Activated CD8-positive, alpha-beta T cell treated with anti-CD3 and anti-CD28 coated beads for 36 hours (primary cell): ENCODE measurements at places on chromosomes 16 and 17.

DNA sequence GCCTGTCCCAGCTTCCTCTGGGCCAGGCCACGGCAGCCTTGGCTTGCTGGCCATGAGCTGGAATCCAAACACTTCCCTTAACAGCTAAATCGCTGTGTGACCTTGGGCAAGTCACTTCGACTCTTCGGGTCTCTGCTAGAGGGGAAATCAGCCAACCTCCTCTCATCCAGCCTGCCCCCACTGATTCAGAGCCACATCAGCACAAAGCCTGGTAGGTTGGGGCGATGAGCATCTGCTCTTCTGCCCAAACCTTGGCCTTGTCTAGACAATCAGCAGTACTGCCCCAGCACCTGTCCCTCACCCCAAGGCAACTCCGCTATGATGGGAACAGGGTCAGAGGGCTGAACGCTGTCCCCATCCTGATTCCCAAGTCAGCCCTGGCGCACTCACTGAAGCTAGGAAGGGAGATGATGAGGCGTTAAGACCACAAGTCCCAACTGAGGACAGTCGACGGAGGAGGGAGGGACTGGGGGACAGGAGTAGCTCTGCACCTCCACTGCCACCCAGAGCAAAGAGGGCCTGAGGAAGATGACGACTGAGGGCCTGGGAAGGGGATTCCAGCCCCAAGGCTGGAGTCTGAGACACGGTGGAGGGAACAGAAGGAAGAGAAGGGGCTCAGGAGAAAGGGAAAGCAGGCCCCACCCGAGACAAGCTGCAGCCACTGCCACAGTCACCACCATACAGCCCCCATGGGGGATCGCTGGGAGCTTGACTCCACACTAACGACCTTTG is 1.3 kb downstream of the CLUH start:
- H3K4me1 ChIP-seq = peaks cover 41% of the 10 kb centered on the region
- DNase-seq = no peak
- H3K4me3 ChIP-seq = peak overlapping the region; percentile 91
- no peaks in the 10 kb centered on the region for H3K27me3 ChIP-seq
- peaks cover 14% of the 10 kb centered on the region for H3K36me3 ChIP-seq
- peak overlapping the region; percentile 87 for H3K27ac ChIP-seq

- no peak overlapping the region for H3K27ac ChIP-seq
- H3K4me3 ChIP-seq = no peak overlapping the region
- no peak for DNase-seq
- H3K27me3 ChIP-seq = no peaks in the 10 kb centered on the region
Measured at GRCh38 chr17:30000001-30000754, 58.7 kb downstream of the EFCAB5 start.

GRCh38 chr17:79306424-79307318 is 232.0 kb downstream of the ENGASE start:
- H3K4me1 ChIP-seq = no peaks in the 10 kb centered on the region
- H3K36me3 ChIP-seq = no peaks in the 10 kb centered on the region
- no peak overlapping the region for H3K4me3 ChIP-seq
- DNase-seq = no peak

GRCh38 chr16:87654826-87655225 is 52.5 kb downstream of the JPH3 start:
- no peak overlapping the region for H3K4me3 ChIP-seq
- DNase-seq = no peak
- H3K27me3 ChIP-seq = no peaks in the 10 kb centered on the region
- no peak overlapping the region for H3K27ac ChIP-seq
- H3K36me3 ChIP-seq = no peaks in the 10 kb centered on the region

DNA sequence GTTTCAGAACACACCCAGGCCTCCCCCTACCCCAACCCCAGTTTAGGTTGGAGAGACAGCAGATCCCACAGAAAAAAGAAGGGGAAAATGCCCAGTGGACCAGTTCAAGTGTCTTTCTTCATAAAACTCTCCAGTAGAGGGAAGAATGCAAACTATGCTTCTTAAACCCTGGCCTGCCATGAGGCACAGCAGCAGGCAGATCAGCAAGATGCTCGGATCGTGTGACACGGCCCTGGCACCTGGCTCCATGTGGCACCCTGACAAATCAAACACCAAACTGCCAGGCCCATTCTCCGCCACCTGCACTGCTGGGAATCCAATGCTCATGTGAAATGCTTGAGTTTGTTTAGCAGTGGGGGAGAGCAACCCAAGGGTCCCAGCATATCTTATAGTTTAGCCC is 166.8 kb downstream of the SOX9 start:
- no peak for DNase-seq
- no peak overlapping the region for H3K4me3 ChIP-seq
- no peaks in the 10 kb centered on the region for H3K36me3 ChIP-seq
- H3K4me1 ChIP-seq = no peaks in the 10 kb centered on the region
- H3K27ac ChIP-seq = no peak overlapping the region

- H3K27me3 ChIP-seq = no peaks in the 10 kb centered on the region
- no peaks in the 10 kb centered on the region for H3K4me1 ChIP-seq
- no peaks in the 10 kb centered on the region for H3K36me3 ChIP-seq
- DNase-seq = no peak
Measured at GRCh38 chr17:21705021-21705601, 12.8 kb downstream of the KCNJ18 start.

- no peaks in the 10 kb centered on the region for H3K36me3 ChIP-seq
- DNase-seq = no peak
- peaks cover 1% of the 10 kb centered on the region for H3K27me3 ChIP-seq
- no peaks in the 10 kb centered on the region for H3K4me1 ChIP-seq
- no peak overlapping the region for H3K27ac ChIP-seq
Measured at GRCh38 chr16:51002881-51003490, 148.1 kb downstream of the SALL1 start.

- H3K4me1 ChIP-seq = no peaks in the 10 kb centered on the region
- no peak overlapping the region for H3K27ac ChIP-seq
- H3K36me3 ChIP-seq = peaks cover 14% of the 10 kb centered on the region
- no peak overlapping the region for H3K4me3 ChIP-seq
Measured at GRCh38 chr16:70767377-70768202, 33.4 kb downstream of the VAC14 start.

DNA sequence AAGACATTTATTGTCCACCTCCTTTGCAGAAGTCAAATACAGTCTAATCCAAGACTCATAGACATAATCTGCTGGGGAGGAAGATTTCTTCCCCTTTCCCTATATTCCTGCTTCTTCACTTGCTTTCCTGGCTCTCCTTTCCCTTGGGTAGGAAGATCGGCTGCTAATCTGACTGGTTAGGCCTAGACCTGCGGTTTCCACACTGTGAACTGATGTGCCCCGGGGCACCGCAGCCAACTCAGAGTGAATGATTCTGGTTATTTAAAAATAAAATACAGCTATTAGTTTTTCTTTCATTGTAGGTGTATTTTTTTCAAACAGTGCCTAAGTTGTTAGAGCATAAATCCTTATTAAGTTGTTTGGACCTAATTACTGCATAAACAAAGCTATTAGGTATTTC is 78.9 kb downstream of the DNAH3 start:
- H3K27me3 ChIP-seq = no peaks in the 10 kb centered on the region
- no peak for DNase-seq

GRCh38 chr17:5283571-5284315 is 1.7 kb downstream of the RABEP1 start:
- no peak for DNase-seq
- peaks cover 26% of the 10 kb centered on the region for H3K36me3 ChIP-seq
- H3K4me1 ChIP-seq = peaks cover 36% of the 10 kb centered on the region
- no peaks in the 10 kb centered on the region for H3K27me3 ChIP-seq
- peak overlapping the region; percentile 92 for H3K27ac ChIP-seq

DNA sequence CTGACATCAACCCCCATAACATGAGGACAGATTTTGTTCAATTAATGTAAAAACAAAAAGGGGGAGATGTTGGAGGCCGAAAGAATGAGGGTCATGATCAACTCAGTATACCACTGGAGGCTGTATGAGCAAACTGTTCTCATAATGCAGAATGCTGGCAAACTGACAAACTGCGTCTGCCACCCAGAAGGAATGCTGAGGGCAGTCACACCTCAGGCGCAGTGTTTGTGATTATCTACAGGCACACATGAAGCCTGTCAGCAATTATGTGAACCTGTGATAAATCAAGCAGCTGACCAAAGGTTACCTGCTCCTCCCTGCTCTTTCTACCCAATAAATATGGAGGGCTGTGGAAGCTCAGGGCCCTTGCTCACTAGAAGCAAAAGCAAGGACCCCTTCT is 27.3 kb downstream of the CD300LG start:
- H3K4me1 ChIP-seq = no peaks in the 10 kb centered on the region
- H3K36me3 ChIP-seq = no peaks in the 10 kb centered on the region
- no peak overlapping the region for H3K4me3 ChIP-seq
- H3K27me3 ChIP-seq = peaks cover 8% of the 10 kb centered on the region
- H3K27ac ChIP-seq = no peak overlapping the region

DNA sequence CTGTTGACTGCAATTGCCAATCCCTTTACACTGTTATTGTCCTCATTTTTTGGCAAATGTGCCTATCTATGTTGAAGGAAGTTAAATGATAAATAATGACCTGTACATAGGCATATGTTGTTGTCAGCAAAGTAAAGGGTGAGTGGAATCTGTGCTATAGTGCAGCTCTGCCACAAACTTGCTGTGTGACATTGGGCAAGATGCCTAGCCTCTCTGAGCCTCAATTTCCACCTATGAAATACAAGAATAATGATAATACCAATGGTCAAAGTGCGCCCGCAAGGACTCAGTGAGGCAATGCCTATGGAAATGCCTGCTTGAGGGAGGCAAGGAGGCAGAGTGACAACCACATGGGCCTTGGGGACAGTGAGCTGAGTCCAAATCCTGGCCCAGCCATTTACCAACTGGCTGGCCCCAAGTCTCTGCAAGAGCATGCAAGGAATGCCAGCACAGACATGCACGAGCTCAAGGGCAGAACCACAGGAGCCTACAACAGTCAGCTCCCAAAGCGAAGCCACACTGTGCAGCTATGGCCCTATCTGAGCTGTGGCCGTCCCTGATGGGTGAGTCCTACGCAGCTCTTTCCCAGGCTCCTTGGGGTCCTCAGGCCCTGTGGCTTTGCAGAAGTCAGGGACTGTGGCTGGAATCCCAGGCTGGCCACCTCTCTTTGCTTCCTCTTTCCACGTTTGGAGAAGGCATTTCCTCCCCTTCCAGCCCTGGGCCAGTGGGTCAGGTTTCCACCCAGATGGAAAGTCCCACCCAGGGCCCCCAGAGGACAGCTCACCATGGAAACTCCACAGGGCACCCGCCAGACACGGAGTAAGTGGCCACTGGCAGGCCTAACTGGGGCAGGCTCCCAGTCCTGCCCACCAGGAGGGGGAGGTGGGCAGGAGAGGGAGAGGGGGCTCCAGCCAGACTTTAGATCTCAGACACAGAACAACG is 82.1 kb downstream of the ZNF423 start:
- H3K36me3 ChIP-seq = no peaks in the 10 kb centered on the region
- no peak overlapping the region for H3K27ac ChIP-seq
- no peak overlapping the region for H3K4me3 ChIP-seq
- H3K4me1 ChIP-seq = no peaks in the 10 kb centered on the region
- no peak for DNase-seq

DNA sequence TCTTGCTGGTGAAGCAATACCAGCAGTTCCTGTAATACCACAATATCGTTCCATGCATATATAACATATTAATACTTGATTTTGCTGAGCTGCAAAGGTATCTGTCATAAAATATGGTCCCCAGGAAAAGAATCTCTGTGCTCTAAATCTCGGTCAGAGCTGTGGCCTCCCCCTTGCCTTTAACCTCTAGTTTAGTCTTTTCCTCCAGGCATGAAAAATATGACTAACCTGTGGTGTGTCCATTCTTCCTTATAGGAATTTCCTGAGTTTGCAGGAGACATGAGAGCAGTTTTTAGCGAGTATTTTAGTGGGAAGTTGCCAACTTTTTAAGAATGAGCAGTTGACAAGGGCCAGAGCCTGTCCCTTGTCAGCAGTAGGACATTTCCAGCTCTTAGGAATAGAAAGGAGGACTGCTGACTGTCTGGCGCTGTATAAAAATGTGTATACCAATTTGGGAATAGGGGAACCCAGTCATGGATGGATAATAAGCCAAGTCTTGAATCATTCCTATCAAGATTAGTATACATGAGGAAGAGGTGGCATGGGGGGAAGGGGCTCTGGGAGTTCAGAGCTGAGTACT is 8.7 kb downstream of the ATXN1L start:
- DNase-seq = no peak
- peaks cover 17% of the 10 kb centered on the region for H3K36me3 ChIP-seq
- H3K4me1 ChIP-seq = peaks cover 49% of the 10 kb centered on the region
- no peaks in the 10 kb centered on the region for H3K27me3 ChIP-seq

DNA sequence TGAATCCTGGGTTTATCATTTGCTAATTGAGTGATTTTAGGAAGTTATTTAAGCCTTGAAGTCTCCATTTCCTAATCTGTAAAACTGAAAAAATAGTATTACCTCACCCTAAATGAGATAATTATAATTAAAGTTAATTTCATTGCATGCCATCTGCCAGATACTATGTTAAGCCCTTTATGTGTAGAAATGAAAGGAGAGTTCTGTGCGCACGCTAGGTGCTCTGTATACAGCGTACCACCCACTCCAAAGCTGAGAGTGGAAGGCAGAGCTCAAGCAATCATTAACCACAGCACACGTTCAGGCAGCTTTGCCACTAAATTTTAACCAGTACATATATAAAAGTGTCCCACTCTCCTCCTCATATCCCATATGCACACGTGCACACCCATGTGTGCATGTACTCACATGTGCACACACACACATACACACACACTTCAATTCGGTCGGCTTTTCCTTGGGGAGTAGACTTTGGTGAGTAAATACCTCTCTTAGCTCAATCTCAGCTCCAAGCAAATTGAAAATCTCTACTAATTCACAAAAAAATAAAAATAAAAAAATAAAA is 204.8 kb downstream of the GRIN2A start:
- H3K4me1 ChIP-seq = no peaks in the 10 kb centered on the region
- H3K36me3 ChIP-seq = no peaks in the 10 kb centered on the region
- no peak for DNase-seq
- no peak overlapping the region for H3K27ac ChIP-seq
- no peak overlapping the region for H3K4me3 ChIP-seq

GRCh38 chr17:81440051-81440471 is 44.8 kb downstream of the BAHCC1 start:
- peaks cover 3% of the 10 kb centered on the region for H3K27me3 ChIP-seq
- H3K4me3 ChIP-seq = no peak overlapping the region
- DNase-seq = no peak
- no peaks in the 10 kb centered on the region for H3K36me3 ChIP-seq

- no peak overlapping the region for H3K4me3 ChIP-seq
- DNase-seq = no peak
- H3K4me1 ChIP-seq = no peaks in the 10 kb centered on the region
- no peak overlapping the region for H3K27ac ChIP-seq
Measured at GRCh38 chr16:78659216-78659615, 559.8 kb downstream of the WWOX start.

DNA sequence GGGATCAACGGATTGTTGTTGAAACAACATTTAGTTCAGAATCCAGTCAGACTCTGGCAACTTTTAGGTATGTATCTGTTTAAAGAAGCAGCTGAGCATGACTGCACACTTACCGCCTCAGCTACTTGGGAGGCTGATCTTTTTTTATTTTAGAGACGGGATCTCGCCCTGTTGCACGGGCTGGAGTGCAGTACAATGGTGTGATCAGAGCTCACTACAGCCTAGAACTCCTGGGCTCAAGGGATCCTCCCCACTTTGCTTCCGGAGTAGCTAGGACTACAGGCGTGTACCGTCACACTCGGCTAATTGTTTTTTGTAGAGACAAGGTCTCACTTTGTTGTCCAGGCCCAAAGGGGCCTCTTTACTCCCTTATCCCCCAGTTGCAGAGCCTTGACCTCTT is 2.3 kb downstream of the SPG7 start:
- DNase-seq = no peak
- peak overlapping the region; percentile 38 for H3K27ac ChIP-seq
- peak overlapping the region; percentile 24 for H3K4me3 ChIP-seq
- peaks cover 21% of the 10 kb centered on the region for H3K36me3 ChIP-seq

GRCh38 chr17:43645450-43645764 is 16.3 kb downstream of the MEOX1 start:
- peaks cover 19% of the 10 kb centered on the region for H3K27me3 ChIP-seq
- no peaks in the 10 kb centered on the region for H3K36me3 ChIP-seq
- no peak for DNase-seq
- no peak overlapping the region for H3K27ac ChIP-seq
- no peak overlapping the region for H3K4me3 ChIP-seq
- peaks cover 13% of the 10 kb centered on the region for H3K4me1 ChIP-seq
